ENCODE measurements at places on chromosomes 3 and 15. TPM values are rescaled to one million over a fixed set of nuclear protein-coding genes. Genes with fewer than 3 reads are reported as not detected.

Gene GPR176
- not detected for total RNA-seq

Gene PLA2G4D
- not detected for total RNA-seq

Gene GABRG3
- total RNA-seq, result not detected

Gene C3orf20
- total RNA-seq, result 0.15 TPM

Gene RUBCN
- 36.3 TPM for total RNA-seq

Gene PCSK6
- 1.3 TPM for total RNA-seq

Gene CALML4
- total RNA-seq, result 10.3 TPM

Gene COL6A5
- total RNA-seq, result not detected

Gene TMEM40
- not detected for total RNA-seq

Gene CADPS
- not detected for total RNA-seq

Gene SLC28A1
- total RNA-seq, result not detected

Gene CCDC39
- total RNA-seq, result not detected

Gene KCNH8
- total RNA-seq, result not detected

Gene SLC28A2
- total RNA-seq, result not detected

Gene CCDC32
- 24.8 TPM for total RNA-seq

Gene TGM4
- total RNA-seq, result not detected

Gene GRAMD1C
- total RNA-seq, result 0.34 TPM

Gene CAPN3
- total RNA-seq, result 6.2 TPM

Gene GPR149
- total RNA-seq, result not detected

Gene LIPH
- total RNA-seq, result not detected

Gene CTDSPL
- 3.3 TPM for total RNA-seq

Gene DUOXA2
- total RNA-seq, result not detected

Gene KLHL40
- total RNA-seq, result not detected

Gene GPR15
- 14.2 TPM for total RNA-seq

Gene DLEC1
- 5.1 TPM for total RNA-seq

Gene PCOLCE2
- total RNA-seq, result not detected

Gene CIB2
- 0.41 TPM for total RNA-seq

Gene GOLGA8J
- not detected for total RNA-seq

Gene CHDH
- total RNA-seq, result 0.20 TPM

Gene SPSB4
- total RNA-seq, result not detected

All from activated naive CD4-positive, alpha-beta T cell treated with anti-CD3 and anti-CD28 coated beads, Interleukin-2, amount 10 ng/mL, durations not matched to agents 5 hours and 36 hours (primary cell).